Upper lobe of right lung (tissue), 1 donor: ENCODE measurements at places on chromosomes 7 and 10.

DNA sequence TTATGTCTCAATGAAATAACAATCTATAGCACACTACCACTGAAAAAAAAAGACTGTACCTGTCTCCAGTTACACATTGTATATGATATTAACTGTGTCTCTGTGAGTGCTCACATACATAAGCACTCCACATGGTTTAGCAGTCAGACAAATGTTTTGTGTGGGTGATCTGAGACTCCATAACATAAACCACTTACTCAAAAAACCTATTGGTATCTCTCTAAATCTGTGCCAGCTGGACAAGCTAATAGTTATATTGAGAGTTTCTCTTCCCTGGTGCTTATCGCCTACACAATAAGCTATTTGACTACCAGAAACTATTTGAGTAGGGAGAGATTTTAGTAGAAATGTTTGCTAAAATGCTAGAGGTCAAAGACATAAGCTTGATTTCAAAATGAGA, 190.1 kb upstream of the AGR3 start:
- no peak for DNase-seq

DNA sequence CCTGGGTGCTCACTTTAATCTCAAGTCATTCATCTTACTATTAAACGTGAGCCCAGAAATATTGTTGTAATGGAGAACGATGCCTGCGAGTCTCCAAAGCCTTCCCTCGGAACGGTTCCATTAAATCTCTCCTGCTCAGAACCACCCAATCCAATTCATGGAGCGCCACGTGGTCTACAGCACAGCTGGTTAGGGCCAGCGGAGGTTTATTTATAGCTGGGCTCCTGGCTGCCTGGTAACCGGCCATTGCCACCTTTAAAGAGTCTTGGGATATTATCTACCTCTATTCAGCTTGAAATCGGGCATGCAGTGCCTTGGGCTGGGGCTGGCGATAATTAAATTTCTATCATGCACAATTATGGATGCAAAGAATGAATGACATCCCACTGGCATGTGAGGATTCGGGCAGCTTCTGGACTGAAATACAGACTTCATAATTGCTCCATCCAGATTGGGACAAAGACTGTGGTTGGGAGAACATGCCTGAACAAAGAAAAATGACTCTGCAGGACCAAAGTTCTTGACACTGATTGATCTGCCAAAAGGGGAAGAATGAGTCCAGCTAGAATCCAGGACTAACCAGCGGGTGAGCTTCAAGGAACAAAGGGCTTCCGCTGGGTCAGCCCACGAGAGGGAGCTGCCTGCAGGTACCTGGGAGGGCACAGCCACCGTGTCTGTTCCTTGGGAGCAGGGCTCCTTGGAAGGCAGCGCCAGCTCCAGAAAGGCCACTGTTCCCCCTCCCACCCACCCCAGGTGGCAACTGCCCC, 7.3 kb downstream of the FAM20C start:
- DNase-seq = no peak

- DNase-seq = no peak
These were observed 407.4 kb downstream of the GRM8 start for GRCh38 chr7:126845331-126845730.

DNA sequence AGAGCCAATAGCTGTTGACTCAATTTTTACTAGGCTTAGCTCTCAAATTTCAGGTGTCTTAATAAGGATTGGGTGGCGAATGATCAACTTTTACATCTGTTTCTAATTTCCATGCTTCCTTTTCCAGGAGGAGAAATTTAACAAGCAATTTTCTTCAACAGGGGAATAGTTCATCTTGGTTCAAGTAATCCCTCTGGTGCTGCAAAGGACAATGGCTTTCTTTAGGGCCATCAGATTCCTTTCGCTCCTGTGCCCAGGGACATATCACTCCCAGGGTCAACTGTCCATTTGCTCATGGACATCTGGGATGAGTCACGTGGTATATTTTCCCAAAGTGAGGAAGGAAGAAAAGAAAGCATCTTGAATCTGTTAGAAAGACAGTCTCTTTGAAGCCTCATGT, 313.3 kb downstream of the FRMD4A start:
- DNase-seq = no peak

- no peak for DNase-seq
These were observed 551 bp downstream of the IFIT1 start for GRCh38 chr10:89392974-89393373.

DNA sequence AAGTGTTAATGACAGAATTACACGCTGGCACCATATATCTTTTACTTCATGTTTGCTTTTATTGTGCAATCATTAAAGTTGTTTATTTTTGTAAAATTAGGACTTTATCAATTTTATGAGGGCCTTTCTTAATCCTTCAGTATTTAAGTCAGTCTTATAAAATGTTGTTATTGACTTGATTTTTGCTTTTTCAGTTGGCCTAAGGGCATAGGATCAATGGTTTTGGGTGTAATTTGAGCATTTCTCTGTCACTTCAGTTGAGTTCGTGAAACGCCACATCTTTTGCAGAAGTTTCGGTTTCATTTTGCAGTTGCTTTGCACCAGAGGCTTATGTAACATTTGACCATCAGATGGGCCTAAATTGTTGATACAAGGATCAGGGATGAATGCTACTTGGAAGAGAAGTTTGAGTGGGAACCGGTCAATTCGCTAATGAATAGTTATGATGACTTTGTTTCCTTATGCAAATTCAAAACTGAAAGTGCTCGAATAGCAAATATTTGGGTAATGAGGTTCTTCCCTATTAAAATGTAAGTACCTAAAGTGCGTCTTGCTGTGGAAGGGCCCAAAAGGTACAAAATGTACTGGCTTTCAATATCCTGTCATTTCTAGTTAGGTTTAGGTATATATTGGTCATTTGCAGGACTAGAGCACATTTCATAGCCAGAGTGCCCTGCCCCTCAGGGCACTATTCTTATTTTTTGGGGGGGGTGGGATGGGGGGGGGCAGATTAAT, 340.9 kb downstream of the LRMDA start:
- DNase-seq = no peak

- DNase-seq = no peak
These were observed 63.2 kb downstream of the CCNY start for GRCh38 chr10:35399414-35400009.

- no peak for DNase-seq
These were observed 10.4 kb upstream of the STOX1 start for GRCh38 chr10:68816796-68817412.

DNA sequence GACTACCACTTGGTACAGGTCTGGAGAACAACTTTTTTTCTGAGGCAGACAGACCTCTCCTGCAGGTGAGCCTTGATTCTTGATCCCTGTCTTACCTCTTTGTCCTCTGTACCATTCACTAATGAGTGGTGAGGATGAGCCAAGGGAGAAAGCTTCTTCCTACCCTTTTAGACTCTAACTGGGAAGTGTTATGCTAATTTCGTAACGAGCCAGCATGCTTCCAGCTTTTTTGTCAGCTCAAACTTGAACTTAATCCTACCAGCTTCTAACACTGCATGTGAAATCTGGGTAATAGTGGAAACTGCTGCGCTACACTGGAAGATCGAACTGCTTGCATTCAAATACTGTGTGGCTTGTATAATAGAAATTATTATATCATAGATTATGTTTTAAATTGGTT, 87.0 kb downstream of the NEUROD6 start:
- DNase-seq = no peak

DNA sequence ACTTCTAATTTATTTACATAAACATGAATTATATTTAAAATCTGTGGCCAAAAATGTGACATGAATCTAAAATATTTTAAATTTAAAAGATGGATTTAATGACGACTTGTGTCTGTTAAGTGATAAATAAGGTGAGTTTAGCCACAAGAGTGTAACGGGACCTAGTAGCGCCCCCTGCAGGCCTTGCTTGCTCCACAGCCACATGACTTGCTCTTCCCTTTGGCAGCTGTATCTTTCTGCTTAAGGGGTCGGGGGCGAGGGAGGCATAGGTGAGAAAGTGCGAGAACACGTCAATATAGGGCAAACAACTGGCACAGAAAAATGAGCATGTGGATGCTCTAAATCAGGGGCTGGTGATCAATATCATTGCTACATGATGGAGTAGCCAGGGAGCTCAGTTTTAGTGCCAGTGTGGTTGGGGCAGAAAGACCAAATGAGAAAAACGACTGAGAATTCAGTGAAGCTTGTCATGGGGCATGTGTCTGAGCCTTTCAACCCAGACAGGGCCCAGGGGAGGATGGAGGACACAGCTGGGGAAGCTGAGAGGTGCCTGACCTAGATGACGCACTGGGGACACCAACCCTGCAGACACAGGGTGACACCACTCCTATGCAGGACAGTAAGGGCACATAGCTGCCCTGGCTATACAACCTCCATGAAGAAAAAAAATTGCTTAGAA, 49.8 kb downstream of the PAXIP1 start:
- DNase-seq = peak; percentile 85

DNA sequence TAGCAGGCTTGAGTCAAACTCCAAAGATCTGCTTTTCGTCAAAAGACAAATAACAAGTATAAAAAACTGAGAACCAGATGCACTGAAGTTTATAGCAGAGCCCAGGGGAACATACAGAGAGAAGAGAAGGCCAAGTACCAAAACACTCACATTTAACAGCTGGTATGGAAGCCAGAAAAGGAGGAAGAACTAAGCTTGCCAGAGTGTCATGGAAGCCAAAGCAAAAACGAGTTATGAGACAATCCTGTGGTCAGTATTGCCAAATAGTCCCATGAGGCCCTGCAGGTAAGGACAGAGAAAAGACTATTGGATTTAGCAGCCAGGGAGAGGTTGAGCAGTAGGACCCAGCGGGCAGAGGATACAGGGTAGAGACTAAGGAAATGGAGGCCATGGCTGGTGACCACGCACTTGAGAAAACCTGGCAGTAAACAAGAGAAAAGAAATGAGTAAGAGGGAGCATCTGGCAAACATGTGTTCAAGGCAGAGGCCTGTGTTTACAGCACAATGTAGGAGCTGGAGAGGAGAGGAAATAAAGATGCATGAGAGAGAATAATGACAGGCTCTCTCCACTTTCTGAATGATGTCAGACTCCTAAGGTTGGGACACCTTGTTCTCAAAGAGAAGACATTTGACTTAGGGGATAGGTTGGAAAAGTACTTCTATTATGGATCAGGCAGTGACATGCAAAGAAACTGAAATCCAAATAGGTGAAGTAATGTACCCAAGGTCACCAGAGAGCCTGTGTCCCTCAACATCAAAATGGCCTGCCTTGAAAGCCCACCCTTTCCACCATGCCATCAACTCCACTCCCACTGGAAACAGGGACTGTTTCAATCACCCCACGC, 9.1 kb downstream of the CREB3L2 start:
- no peak for DNase-seq

DNA sequence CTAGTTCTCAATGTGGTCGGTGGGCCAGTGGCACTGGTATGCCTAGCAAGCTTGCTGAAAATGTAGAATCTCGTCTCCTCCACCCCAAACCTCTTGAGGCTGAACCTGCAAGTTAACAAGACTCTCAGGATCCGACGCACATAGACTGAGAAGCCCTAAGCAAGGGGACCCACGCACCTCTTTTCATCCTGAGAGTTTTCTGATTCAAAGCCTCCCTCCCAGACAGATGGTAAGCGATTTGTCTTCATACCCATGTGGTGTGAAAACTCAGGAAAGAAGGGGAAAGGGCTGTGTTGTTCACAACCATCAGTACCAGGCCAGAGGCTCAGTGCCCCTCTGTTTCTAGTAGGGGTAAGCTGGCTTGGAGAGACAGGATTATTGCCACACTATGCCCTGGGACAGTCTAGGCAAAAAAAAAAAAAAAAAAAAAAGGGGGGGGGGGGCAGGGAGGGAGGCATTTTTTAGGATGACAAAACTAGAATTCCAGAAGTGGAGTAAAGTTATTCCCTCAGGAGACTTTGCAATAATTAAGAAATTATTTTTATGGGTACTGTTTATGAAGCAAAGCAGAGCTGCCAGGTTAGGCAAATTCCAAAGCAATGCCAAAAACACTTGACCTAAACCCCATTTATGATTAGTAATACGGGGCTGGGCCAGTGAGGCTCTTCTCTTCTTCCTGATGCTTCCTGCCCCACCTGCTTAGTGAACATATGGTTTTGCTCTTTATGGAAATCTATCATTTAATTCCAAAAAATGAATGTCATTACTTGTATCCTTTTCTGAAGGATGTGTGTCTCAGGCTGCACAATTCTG, 117.6 kb upstream of the PDLIM1 start:
- DNase-seq = no peak

- no peak for DNase-seq
These were observed 100.6 kb upstream of the MDFIC start for GRCh38 chr7:114821030-114821900.

DNA sequence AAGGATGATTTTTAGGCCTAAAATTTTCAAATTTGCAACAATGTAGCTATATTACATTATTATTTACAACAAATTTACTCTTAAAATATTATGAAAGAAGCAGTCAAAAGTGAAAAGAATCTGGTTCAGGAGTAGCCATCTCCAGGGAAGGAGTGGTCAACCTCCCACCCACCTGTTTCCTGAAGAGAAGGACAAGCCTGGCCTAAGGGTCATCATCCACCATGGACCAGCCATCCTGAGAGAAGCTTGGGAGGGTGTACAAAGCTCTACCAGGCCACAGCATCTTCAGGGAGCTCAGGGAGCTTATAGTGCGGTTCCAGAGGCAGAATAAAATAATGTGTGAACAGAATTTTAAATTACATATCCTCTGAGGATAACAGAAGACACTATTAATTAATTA, 38.1 kb downstream of the COL1A2 start:
- DNase-seq = no peak

- no peak for DNase-seq
These were observed 18.7 kb downstream of the TACR2 start for GRCh38 chr10:69397972-69398371.

- DNase-seq = no peak
These were observed 7.5 kb upstream of the LRRN3 start for GRCh38 chr7:111083413-111083812.

DNA sequence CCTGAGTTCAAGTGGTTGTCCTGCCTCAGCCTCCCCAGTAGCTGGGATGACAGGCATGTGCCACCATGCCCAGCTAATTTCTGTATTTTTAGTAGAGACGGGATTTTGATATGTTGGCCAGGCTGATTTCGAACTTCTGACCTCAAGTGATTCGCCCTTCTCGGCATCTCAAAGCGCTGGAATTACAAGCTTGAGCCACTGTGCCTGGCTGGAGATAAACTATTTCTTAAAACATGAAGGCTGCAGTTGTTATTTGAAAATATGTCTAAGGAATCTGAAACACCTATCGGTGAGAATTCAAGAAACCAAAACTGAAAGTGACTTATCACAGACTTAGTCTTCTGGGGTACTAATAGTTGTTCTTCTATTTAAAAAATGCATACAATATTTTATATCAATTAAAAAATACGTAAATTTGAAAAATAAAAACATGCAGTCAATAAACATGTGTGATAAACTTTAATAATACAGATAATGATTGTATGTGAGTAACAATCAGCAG, 176.9 kb upstream of the PRSS58 start:
- no peak for DNase-seq

DNA sequence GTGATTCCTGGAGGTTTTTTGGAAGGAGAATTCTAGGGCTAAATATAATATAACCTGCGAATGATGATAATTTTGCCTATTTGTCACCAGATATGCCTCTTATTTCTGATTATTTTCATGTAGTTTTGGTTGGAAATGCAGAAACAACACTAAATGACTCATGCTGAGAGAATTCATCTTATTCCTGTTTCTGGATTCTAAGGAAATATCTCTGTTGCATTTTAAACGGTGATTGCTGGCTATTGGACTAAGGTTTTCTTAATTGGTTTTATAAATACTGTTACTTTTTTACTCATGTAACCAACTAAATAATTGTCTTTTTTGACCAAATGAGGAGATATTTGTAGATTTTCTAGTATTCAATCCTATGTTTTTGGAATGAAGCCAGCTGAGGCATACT, 204.9 kb upstream of the NPSR1 start:
- DNase-seq = no peak

- DNase-seq = no peak
These were observed 391.3 kb downstream of the AUTS2 start for GRCh38 chr7:69989551-69989950.
